ENCODE measurements at places on chromosomes 4 and X. TPM values are rescaled to one million over a fixed set of nuclear protein-coding genes. Genes with fewer than 3 reads are reported as not detected.

The YIPF6 gene
- total RNA-seq: 33.6 TPM

The FAM50A gene
- total RNA-seq: 105 TPM

The TECRL gene
- total RNA-seq: not detected

The LARP7 gene
- total RNA-seq: 27.4 TPM

The UGT2B17 gene
- total RNA-seq: not detected

The TMPRSS11E gene
- not detected for total RNA-seq
